H1 (cell line): ENCODE measurements at places on chromosomes 12 and 14. TPM values are rescaled to one million over a fixed set of nuclear protein-coding genes. Genes with fewer than 3 reads are reported as not detected.
A peak's percentile ranks its signal among the peaks of the same experiment; 100 is the strongest.

- no peak for DNase-seq
Observed at GRCh38 chr14:22994762-22995275, 12.5 kb upstream of the AJUBA start.

Gene TAS2R42
- total RNA-seq, result not detected in 2 replicates

Gene IL25
- not detected in 2 replicates for total RNA-seq

GRCh38 chr12:2154050-2154449 lies 101.3 kb downstream of the CACNA1C start:
- no peak for DNase-seq

Gene DEPDC4
- total RNA-seq, result 3.8 and 4.8 TPM in 2 replicates

DNA sequence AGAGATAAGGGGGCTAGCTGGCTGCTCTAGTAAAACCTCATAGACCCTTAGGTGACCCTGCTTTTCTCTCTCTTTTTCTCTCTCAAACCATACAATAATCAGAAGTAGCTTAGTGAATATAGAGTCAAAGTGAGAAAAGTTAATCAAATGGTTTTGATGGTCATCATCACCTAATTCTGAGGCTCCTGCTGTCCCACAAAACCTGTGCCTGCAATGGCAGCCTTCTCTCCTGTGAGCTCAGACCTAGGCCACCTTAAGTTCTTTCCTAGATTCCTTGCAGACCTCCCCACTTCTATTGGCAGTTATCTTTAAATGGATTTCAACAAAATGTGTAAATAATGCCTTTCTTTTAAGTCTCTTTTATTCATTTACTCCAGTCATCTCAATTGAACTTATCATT lies 1.5 kb upstream of the RPAP3 start:
- no peak for DNase-seq

DNA sequence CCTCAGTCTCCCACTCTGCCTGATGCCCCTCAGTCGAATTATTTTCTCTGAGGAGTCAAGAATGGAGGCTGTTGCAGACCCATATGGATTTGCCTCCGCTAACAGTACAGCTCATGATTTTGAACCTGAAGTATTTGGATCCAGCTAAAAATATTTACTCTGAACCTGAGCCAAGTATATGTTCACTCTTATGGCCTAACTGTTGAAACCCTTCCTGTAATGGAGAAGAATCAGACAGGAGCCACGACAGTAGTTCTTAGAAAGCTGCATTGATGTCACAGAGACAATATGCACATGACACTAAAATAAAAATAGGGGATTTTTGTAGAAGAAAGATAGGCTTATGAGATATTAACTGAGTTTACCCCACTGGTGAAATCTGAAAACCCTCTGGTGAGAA lies 1128.3 kb upstream of the FLRT2 start:
- no peak for DNase-seq

GRCh38 chr14:62209287-62209899 lies 447.2 kb downstream of the SNAPC1 start:
- no peak for DNase-seq

DNA sequence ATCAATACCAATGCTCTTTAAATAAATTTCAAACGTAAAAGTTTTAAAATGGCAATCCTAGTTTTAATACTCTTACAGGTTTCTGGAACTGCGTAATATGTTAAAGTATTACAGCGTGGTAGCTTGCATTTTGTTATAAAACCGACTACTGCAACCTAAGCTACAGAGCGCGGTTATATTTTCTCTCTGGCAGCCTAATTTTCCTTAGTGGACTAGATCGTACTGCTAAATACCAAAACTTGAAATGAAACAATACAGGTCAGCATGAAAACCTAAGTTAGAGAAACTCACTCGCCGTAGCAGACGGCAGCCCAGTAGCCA lies 1.2 kb downstream of the CCDC92 start:
- no peak for DNase-seq

GRCh38 chr12:132079200-132079599 lies 64.9 kb downstream of the DDX51 start:
- no peak for DNase-seq

Gene CCDC38
- total RNA-seq, result not detected in 2 replicates

DNA sequence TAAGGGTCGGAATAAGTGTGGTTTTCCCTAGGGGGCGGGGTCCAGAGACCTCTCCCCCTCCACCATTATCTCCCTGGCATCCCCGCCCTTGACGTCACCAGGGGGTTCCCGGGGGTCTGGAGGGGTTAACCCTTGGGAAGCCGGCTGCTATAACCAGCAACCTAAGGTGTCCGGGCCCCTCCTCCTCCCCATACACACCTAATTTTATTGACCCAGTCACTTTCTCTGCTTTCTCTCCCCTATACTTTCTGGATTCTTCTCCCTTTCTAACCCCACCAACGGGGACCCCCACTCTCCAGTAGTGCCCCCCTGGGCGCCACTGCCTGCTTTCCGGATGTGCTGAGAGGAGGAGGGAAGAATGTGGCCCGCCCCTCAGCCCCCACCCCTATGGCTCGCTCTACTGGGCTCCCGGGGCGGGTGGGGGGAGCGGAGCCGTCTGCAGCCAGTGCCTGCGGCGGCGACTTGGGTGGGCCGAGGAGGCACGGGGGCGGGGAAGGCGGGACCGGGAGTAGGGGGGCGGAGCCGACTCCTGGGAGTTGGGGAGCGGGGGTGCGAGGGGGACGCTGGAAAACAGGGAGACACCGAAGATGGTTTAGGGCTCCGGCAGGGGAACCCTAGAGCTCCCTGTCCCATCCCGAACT lies 1.8 kb downstream of the GLI1 start:
- DNase-seq, result no peak

GRCh38 chr12:54159140-54159539 lies 29.6 kb downstream of the SMUG1 start:
- DNase-seq, result peak; percentile 61

Gene GMPR2
- 85.3 and 88.3 TPM in 2 replicates for total RNA-seq

- DNase-seq, result no peak
Observed at GRCh38 chr14:76870166-76870565, 44.0 kb downstream of the LRRC74A start.

DNA sequence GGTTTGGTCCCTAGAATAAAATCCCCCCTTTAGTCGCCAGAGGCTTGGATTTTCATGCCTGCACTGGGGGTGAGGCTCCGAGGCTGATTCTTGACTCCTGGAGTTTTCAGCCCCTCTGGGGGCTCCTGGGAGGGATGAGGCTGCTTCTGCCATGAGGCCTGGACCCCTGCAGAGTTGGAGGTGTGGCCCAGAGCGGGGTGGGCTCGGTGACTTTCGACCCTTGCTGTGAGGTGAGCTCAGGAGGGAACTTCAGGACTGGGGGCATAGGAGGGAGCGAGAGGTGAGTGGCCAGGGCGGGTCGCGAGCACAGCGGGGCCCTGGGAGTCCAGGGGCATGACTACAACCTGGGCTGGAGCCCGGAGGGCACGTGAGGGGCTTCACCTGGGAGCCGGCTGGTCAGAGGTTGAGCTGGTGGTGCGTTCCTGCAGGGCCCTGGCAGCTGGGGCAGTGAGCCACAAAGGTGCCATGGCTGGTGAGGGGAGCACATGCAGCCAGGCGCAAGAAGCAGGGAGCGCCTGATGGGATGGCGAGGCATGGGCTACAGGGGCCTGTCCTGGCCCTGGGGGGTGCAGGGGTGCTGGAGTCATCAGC lies 168.2 kb downstream of the KIF26A start:
- DNase-seq, result no peak

Gene ACVRL1
- total RNA-seq, result 0.09 TPM in 1 of 2 replicates, not detected in the other

GRCh38 chr14:45112896-45113781 lies 21.1 kb downstream of the FKBP3 start:
- no peak for DNase-seq

DNA sequence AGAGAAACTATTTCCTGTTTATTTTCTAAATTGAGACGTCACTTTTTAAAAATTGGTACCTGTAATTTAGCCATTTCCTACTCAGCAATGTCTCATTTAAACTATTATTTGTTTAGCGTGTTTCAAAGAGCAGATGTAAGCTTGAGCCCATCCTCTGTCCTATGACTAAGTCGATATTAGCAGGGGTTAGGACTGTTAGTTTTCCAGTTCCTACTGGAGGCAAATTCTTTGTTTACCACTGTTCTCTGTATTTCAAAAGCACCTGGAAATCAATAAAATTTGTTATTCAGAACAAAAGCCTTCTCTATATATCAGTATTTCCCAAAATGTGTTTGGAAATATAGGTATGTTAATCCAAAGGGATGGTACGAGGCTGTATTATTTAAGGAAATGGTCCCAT lies 42.4 kb downstream of the MDM2 start:
- no peak for DNase-seq

GRCh38 chr12:109331301-109331952 lies 16.3 kb upstream of the MYO1H start:
- no peak for DNase-seq

Gene OVCH1
- 0.07 and 0.10 TPM in 2 replicates for total RNA-seq

GRCh38 chr12:31650918-31651317 lies 8.6 kb upstream of the ETFBKMT start:
- no peak for DNase-seq

Gene SLC17A8
- 0.11 and 0.30 TPM in 2 replicates for total RNA-seq

DNA sequence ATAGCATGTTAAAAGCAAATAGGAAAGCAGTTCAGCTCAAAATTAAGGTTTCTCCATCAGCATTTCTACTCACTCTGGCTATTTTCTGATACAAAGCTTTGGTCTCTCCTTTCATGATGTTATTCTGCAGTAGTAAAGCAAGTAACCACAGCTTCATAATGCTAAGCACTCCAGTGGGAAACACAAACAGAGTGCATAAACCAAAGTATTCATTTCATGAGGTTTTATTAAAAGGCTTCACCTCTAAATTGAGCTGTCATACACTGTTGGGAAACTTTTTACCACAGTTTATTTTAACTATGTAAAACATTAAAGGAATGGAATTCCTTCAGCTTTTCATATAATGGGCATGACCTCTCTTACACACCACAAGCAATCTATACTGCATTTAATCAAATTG lies 157.9 kb upstream of the LMO3 start:
- no peak for DNase-seq

Gene PIWIL1
- not detected in 2 replicates for total RNA-seq

Gene NIN
- total RNA-seq, result 21.3 and 21.9 TPM in 2 replicates
